ENCODE measurements at places on chromosomes 7 and 10.

GRCh38 chr10:688312-689120, 952 bp downstream of the DIP2C start:
- no peak for DNase-seq

GRCh38 chr10:23693925-23694324, 255.1 kb downstream of the OTUD1 start:
- no peak for DNase-seq

DNA sequence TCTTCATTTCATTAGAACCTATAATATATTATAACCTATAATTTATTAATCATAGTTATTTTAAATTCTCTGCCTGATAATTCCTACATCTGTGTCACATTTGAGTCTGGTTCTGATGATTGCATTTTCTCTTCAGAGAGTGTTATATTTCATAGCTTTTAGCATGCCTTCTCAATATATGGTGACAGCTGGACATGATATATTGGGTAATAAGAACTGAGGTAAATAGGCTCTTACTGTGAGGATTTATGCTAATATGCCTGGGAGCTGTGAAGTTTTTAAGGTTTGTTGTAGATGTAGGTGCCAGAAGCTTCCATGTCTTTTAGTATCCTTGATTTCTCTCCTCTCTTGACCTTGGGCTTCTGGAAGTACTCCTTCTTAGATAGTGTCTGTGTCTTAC, 325.9 kb upstream of the SEMA3D start:
- no peak for DNase-seq

DNA sequence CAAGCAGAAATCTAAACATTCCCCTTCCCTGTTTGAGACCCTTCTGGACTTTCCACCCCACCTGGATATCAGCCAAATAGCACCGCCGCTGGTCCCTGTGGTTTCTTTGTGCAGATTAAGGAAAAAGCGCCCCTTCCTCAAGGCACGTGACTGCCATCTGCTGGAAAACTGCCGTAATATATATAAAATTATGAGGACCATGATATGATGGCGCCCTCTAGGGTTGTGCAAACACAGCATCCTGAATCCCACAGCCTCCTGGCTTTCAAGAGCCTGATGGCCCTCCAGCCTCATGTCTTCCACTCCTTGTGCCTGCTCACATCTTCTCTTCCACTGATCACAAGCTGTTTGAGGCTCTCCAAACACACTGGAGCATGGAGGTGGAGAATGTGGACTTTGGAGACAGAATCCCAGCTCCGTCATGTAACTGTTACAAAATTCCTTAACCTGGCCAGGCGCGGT, 121.3 kb downstream of the MYL10 start:
- peak; percentile 73 for DNase-seq

GRCh38 chr7:80124526-80125264, 9.9 kb upstream of the GNAI1 start:
- peak; percentile 15 for DNase-seq

- no peak for DNase-seq
These were observed 220.0 kb downstream of the KIF20B start for GRCh38 chr10:89921403-89921802.

GRCh38 chr10:47154762-47155161, 145.2 kb upstream of the GDF10 start:
- DNase-seq, result no peak

DNA sequence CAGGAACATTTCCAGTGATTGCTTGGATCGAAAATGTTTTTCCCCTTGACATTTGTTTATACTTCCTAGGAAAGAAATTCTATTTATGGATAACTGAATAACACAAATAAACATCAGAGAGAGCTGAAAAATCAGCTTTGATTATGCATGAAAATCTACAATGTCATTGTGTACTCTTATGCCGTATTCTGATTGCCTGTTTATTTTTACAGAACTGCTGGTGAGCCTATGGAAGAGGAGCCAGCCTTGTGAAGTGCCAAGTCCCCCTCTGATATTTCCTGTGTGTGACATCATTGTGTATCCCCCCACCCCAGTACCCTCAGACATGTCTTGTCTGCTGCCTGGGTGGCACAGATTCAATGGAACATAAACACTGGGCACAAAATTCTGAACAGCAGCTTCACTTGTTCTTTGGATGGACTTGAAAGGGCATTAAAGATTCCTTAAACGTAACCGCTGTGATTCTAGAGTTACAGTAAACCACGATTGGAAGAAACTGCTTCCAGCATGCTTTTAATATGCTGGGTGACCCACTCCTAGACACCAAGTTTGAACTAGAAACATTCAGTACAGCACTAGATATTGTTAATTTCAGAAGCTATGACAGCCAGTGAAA, 121.5 kb downstream of the TWIST1 start:
- no peak for DNase-seq

DNA sequence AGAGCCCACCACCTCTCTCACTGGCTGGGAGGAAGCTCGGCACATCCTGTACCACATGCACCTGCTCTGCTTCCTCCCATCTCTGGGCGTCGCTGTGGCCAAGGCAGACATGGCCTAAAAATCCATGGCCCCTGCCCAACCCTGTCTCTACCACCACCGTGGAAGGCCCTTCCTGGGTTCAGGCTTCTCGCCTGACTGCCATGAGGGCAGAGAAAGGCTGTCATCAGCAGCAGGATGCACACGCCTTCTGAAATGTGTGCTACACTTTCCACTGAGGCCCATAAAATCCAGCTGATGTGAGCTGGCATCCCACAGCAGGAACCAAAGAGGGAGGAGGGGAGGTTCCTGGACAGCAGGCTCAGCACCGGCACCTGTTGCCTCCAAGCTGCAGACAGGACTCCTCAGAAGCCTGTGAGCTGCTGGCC, 93.4 kb downstream of the PTPRN2 start:
- peak; percentile 28 for DNase-seq

DNA sequence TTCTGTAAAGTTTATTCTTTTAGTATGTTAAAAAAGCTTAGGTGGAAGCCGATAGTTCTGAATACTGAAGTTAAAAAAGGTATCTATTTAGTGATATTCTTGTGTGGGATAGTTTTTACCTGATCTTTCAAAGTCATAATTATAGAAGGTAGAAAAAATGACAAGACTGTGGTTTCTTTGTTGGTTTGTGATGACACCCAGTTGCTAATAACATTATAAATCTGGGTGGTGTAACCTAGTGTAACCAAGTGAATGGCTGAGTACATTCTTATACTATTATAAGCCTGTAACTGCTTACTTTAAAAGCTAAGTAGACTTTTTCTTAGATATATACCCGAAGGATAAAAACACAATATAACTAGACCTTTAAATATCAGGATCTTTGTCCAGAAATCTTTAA, 2.3 kb downstream of the CDK13 start:
- no peak for DNase-seq

- DNase-seq, result no peak
These were observed 157.5 kb upstream of the KLF14 start for GRCh38 chr7:130891254-130892094.

- peak; percentile 4 for DNase-seq
These were observed 26.3 kb upstream of the FAM13C start for GRCh38 chr10:59388671-59388976.

Data from Jurkat, Clone E6-1 (cell line).